ENCODE measurements at places on chromosomes 7 and 10. TPM values are rescaled to one million over a fixed set of nuclear protein-coding genes. Genes with fewer than 3 reads are reported as not detected.
A peak's percentile ranks its signal among the peaks of the same experiment; 100 is the strongest.

TRIM50 gene
- not detected for total RNA-seq

PNLIPRP2 gene
- not detected for total RNA-seq

GALNT17 gene
- not detected for total RNA-seq

DPY19L1 gene
- 12.0 TPM for total RNA-seq

HTR5A gene
- not detected for total RNA-seq

NRAP gene
- total RNA-seq: not detected

FOXP2 gene
- total RNA-seq: not detected

GRCh38 chr10:42754155-42755027 is 28.2 kb upstream of the BMS1 start:
- no peak overlapping the region for H3K27ac ChIP-seq
- H3K4me3 ChIP-seq: peak overlapping the region; percentile 60
- DNase-seq: no peak
- H3K36me3 ChIP-seq: no peaks in the 10 kb centered on the region
- peaks cover 54% of the 10 kb centered on the region for H3K27me3 ChIP-seq
- H3K4me1 ChIP-seq: peaks cover 5% of the 10 kb centered on the region

GRCh38 chr7:104275900-104276299 is 52.5 kb upstream of the LHFPL3 start:
- H3K36me3 ChIP-seq: no peaks in the 10 kb centered on the region
- peaks cover 3% of the 10 kb centered on the region for H3K27me3 ChIP-seq
- peaks cover 4% of the 10 kb centered on the region for H3K4me1 ChIP-seq

- peak; percentile 12 for DNase-seq
- peaks cover 50% of the 10 kb centered on the region for H3K4me1 ChIP-seq
- peak overlapping the region; percentile 100 for H3K27ac ChIP-seq
Observed at GRCh38 chr7:131111081-131111576, 216.5 kb upstream of the MKLN1 start.

GRCh38 chr10:26797340-26797739 is 63.4 kb downstream of the ABI1 start:
- no peak overlapping the region for H3K4me3 ChIP-seq
- H3K4me1 ChIP-seq: peaks cover 28% of the 10 kb centered on the region
- H3K27ac ChIP-seq: no peak overlapping the region
- no peaks in the 10 kb centered on the region for H3K27me3 ChIP-seq
- no peak for DNase-seq

- H3K4me3 ChIP-seq: no peak overlapping the region
- no peak overlapping the region for H3K27ac ChIP-seq
- DNase-seq: no peak
- H3K4me1 ChIP-seq: peaks cover 5% of the 10 kb centered on the region
- H3K36me3 ChIP-seq: peaks cover 57% of the 10 kb centered on the region
Observed at GRCh38 chr10:69382382-69383117, 34.2 kb downstream of the TACR2 start.

DNA sequence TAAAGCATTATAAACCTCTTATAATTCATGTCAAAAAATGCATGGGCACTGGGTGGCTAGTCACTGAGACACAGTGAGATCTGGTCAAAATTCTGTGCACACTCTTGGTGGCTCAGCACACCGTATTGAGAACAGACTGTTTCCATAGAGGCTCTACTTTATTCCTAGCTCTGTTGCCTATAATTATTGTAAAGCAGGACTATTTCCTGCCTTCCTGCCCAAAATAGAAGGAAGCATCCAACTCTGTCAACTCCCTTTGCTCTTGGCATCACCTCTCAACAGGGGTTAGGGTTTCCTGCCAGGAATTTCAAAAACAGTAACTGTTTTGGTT is 45.1 kb downstream of the PTN start:
- no peak overlapping the region for H3K4me3 ChIP-seq
- DNase-seq: no peak
- no peaks in the 10 kb centered on the region for H3K27me3 ChIP-seq
- H3K27ac ChIP-seq: no peak overlapping the region
- H3K4me1 ChIP-seq: no peaks in the 10 kb centered on the region

DNA sequence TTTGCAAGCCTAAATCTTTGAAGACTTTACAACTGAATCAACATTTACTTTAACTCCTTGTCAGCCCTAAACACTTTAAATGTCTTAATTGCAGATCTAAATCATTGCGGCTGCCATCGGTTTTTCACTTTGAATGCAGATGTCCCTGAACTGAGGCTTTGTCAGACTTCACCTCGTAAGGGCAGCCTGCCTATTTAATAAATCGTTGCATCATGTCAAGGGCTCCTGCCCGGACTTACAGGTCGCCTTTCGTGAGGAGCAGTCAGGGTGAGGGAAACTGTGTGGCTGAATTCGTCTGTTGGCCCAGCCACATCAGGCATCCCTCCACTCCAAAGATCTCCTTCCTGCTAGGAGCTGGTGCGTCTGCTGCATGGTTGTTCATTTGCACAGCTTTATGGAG is 368.2 kb upstream of the NPVF start:
- peaks cover 14% of the 10 kb centered on the region for H3K4me1 ChIP-seq
- peaks cover 1% of the 10 kb centered on the region for H3K36me3 ChIP-seq

GRCh38 chr10:119273413-119273812 is 66.0 kb downstream of the GRK5 start:
- peaks cover 67% of the 10 kb centered on the region for H3K4me1 ChIP-seq
- H3K27me3 ChIP-seq: no peaks in the 10 kb centered on the region
- H3K36me3 ChIP-seq: peaks cover 6% of the 10 kb centered on the region
- H3K27ac ChIP-seq: no peak overlapping the region
- DNase-seq: no peak

DNA sequence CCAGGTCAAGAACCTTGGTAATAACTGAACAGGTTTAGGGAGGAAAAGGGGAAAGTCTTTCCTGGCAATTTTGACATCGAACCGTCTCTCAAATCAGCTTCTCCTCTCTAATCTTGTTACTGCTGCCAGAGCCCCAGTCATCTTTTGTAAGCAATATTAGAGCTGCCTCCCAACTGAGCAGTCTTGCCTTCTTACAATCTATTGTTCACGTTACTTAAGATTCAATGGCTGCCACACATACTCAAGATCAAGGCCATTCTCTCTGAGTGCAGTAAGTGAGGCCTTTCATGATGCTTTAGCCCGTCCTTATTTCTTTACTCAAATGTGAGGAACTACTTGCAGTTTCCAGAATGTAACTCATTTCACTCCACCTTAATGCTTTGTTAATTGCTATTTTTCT is 12.4 kb downstream of the NET1 start:
- H3K4me1 ChIP-seq: peaks cover 7% of the 10 kb centered on the region
- no peak overlapping the region for H3K4me3 ChIP-seq
- H3K36me3 ChIP-seq: peaks cover 15% of the 10 kb centered on the region
- H3K27me3 ChIP-seq: no peaks in the 10 kb centered on the region
- DNase-seq: no peak

- H3K4me3 ChIP-seq: no peak overlapping the region
- DNase-seq: no peak
- H3K27ac ChIP-seq: no peak overlapping the region
- peaks cover 6% of the 10 kb centered on the region for H3K27me3 ChIP-seq
- no peaks in the 10 kb centered on the region for H3K4me1 ChIP-seq
Observed at GRCh38 chr7:50857804-50858489, 75.3 kb upstream of the GRB10 start.

- H3K27me3 ChIP-seq: peaks cover 36% of the 10 kb centered on the region
- no peak for DNase-seq
- H3K27ac ChIP-seq: no peak overlapping the region
- peaks cover 4% of the 10 kb centered on the region for H3K4me1 ChIP-seq
Observed at GRCh38 chr7:44324481-44325200, 753 bp downstream of the CAMK2B start.

GRCh38 chr10:32938554-32939061 is 19.4 kb downstream of the ITGB1 start:
- H3K27me3 ChIP-seq: no peaks in the 10 kb centered on the region
- peaks cover 11% of the 10 kb centered on the region for H3K4me1 ChIP-seq
- peaks cover 6% of the 10 kb centered on the region for H3K36me3 ChIP-seq
- DNase-seq: no peak
- no peak overlapping the region for H3K4me3 ChIP-seq

DNA sequence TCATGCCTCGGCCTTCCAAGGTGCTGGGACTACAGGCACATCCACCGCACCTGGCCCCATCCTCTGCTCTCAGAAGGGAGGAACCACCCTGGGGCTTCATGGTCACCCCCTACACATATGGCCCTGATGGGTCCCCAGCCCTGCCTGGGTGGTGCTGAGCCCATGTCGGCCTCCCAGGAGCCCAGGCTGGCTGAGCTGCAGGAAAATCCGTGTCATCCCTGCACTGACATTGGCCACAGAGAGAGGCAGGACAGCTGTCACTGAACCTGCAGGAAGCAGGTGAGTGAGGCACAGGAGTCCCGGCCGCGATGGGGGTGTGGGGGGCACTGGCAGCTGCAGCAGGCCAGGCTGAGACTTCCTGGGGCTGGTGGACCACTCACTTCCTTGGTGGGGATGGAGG is 8.0 kb downstream of the GRIFIN start:
- no peak overlapping the region for H3K27ac ChIP-seq
- peaks cover 6% of the 10 kb centered on the region for H3K27me3 ChIP-seq
- DNase-seq: no peak
- H3K36me3 ChIP-seq: no peaks in the 10 kb centered on the region
- no peak overlapping the region for H3K4me3 ChIP-seq
- peaks cover 5% of the 10 kb centered on the region for H3K4me1 ChIP-seq

DNA sequence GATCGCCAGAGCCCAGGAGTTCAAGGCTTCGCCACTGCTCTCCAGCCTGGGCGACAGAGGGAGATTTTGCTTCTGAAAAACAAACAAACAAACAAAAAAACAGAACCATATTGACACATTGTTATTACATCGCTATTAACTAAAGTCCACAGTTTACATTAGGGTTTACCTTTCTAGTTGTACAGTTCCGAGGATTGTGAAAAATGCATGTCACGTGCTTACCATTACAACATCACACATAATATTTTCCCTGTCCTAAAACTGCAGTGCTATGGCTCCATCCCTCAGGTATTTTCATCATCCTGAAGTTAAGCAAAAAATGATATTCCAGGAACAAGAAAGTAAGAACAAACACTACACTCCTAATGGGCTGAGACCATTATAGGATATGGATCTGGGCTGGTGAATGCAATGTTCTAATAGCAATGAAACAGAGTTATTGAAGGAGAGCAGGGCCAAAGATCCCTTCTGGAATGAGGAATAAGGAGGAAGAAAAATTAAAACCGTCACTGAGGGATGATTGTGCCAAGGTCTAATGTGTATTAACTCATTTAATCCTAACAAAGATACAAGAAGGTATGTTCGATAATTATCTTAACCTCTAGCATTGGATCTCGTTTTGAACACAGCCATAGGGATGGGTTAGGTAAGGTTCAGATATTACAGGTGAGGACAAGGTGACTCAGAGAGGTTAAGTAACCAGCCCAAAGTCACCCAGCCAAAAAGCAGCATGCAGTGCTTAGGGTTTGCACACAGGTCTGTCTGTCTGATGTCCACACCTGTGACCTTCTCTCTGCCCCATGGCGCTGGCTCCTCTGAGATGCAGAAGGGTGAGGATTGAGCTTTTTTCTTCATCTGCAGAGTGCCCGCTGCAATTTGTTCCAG is 14.0 kb upstream of the CUX1 start:
- peaks cover 11% of the 10 kb centered on the region for H3K4me1 ChIP-seq
- DNase-seq: no peak
- H3K36me3 ChIP-seq: no peaks in the 10 kb centered on the region
- no peak overlapping the region for H3K27ac ChIP-seq
- H3K27me3 ChIP-seq: peaks cover 27% of the 10 kb centered on the region

DNA sequence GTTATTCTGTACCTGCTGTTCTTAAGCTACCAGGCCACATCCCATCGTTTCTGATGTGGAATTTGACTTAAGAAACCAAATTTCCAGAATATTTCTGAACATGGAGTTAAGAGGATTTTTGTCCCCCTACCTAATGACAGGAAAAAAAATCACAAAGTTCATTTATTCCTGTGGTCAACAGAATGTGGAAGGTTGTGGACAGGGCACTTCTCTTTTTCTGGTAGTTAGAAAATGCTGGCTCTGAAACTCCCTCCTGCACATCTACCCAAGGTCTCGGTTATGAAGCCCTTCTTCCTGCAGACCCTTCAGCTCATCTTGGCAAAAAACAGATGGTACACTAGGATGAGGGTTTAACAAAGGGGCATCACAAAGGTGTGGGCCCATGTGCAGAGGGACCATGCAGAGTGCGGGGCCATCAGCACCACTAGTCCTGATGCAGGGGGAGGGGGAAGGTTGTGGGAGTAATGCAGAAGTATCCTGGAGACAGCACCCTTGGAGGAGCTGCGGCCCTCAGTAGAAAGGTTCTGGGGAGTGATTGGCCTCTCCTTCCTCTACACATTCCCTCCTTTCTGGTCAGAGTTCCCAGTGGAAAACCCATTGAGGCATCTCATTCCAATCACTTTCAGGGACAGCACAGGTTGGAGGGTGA is 9.8 kb downstream of the ALOX5 start:
- H3K27ac ChIP-seq: no peak overlapping the region
- no peaks in the 10 kb centered on the region for H3K4me1 ChIP-seq
- H3K27me3 ChIP-seq: no peaks in the 10 kb centered on the region
- no peak for DNase-seq

DNA sequence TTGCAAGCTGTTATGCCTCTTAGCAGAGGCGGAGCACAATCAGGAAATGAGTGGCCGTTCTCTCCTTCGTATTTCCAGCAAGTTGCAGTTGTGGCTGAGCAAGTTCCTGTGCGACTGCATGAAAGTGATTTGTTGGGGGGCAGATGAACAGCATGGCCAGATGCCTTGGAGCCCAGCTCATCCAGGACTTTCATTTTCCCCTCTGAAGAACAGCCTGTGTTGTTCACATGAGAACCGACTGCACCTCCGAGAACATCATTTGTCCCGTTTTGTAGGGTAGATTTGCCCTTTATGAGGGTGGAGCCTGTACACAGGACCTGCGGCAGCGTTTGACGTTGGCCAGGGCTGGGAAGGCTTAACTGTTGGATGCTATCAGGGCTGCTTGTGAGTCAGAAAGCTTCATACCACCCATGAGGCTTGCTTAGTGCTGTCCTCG is 4.4 kb downstream of the BAG3 start:
- peak overlapping the region; percentile 92 for H3K4me3 ChIP-seq
- peak overlapping the region; percentile 87 for H3K27ac ChIP-seq
- H3K36me3 ChIP-seq: peaks cover 14% of the 10 kb centered on the region

DNA sequence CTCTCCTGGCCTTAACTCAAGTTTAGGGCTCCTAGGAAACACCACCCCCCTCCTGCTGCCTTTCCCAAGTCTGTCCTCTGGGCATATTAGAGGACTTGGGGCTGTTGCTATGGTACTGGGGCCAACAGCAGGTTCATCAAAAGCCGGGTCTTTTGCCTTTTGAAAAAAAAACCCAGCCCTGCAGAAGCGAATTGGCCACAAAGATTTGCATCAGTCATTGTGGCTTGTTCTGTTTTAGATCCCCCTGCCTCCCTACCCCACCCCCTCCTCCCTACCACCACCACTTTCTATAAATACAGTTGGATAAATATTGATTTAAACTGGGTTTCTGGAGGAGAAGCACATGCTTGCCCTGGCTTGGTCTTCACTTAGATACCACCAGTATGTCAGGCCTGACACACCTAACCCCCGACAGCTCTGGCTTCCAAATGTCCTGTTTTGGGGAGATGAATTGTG is 7.0 kb downstream of the MXI1 start:
- no peak for DNase-seq
- H3K27ac ChIP-seq: no peak overlapping the region
- H3K4me1 ChIP-seq: peaks cover 77% of the 10 kb centered on the region
- peaks cover 20% of the 10 kb centered on the region for H3K36me3 ChIP-seq

- no peak for DNase-seq
- no peaks in the 10 kb centered on the region for H3K36me3 ChIP-seq
- peaks cover 4% of the 10 kb centered on the region for H3K4me1 ChIP-seq
Observed at GRCh38 chr10:95499482-95499989, 61.6 kb downstream of the SORBS1 start.

GRCh38 chr7:10644849-10645248 is 328.8 kb upstream of the PHF14 start:
- H3K4me3 ChIP-seq: no peak overlapping the region
- H3K27me3 ChIP-seq: peaks cover 5% of the 10 kb centered on the region
- H3K36me3 ChIP-seq: no peaks in the 10 kb centered on the region
- DNase-seq: no peak
- H3K27ac ChIP-seq: no peak overlapping the region

All from activated T-helper 1 cell treated with anti-CD3 and anti-CD28 coated beads, Interleukin-12 subunit alpha, Interleukin-12 subunit beta, Interleukin-2, Interleukin-4 antibody, amounts not matched to agents 30 ng/mL and 10 ng/mL and 1 ng/mL, durations not matched to agents 14 hours and 24 hours and 36 hours (primary cell).